ENCODE measurements at places on chromosomes 11 and 22.

GRCh38 chr11:77472991-77473800 is 698 bp downstream of the PAK1 start:
- DNase-seq: peak; percentile 36

DNA sequence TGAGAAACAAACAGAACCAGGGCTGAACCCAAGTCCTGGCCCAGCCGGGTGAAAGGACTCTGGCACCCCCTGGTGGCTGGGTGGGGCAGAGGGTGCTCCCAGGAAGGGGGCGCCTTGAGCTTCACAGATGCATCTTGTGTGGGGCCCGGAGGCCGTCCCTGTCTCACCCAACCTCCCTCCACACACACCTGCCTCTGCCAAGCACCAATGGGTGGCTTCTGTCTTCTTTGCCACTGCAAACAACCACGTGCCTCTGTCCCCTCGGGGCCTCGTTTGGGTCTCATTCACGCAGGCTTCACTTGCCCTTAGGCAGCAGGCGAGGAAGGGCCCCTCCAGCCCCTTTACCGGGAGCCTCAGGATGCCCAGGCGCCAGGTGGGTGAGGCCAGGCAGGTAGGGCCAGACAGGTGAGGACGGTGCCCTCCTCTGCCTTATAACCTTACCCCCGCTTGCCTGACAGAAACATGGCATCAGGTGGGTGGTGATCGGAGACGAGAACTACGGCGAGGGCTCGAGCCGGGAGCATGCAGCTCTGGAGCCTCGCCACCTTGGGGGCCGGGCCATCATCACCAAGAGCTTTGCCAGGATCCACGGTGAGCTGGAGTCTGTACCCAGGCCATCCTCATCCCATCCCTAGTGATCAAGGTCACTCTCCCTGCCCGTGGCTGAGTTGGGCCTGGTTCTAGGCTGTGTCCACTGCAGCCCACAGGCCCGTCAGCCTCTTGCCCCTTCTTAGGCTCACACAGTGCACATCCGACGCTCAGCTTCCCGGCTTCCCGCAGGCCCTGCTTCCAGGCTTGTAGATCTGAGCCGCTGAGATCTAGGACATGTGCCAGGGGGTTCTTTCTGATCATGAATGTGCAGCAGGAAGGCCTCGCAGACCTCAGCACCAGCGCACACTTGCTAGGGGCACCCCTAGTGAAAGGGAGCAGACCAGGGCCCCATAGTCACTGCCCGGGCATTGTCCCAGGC is 17.2 kb downstream of the POLR3H start:
- peak; percentile 71 for DNase-seq

- no peak for DNase-seq
Measured at GRCh38 chr22:43017525-43018460, 2.8 kb upstream of the PACSIN2 start.

DNA sequence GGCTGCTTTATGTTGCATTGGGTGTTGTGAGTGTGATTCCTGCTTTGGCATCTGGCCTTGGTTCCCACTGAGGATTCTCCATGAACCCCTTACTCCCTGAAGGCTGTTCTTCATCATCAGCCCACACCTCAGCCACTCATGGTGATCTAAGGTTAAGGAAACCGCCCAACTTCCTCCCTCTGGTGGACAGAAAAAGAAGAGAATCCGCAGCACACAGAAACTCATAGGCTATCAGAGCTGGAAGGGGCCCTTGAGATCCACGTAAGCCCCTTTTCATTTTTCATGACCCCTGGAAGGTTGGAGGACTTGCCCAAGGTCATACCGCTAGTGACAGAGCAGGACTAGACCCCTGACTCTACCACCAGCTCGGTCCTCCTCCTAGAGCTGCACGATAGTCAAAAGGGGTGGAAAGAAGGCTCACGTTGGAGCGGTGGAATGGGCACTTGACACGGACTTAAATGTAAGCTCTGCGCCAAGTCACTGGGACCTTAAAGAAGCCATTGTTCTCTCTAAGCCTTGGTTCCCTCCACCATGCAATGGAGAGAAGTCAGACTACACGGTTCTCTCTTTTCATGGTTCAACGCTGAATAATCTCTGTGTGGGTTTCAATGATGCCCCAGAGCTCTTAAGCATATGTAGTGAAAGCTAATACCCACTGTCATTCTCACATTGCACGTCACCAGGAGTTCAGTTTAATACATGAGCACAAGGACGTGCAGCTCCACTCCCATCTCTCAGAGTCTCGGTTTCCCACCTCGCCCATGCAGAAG is 83.6 kb upstream of the CRTAM start:
- DNase-seq: no peak

GRCh38 chr22:29798318-29798717 is 31.1 kb downstream of the UQCR10 start:
- no peak for DNase-seq

DNA sequence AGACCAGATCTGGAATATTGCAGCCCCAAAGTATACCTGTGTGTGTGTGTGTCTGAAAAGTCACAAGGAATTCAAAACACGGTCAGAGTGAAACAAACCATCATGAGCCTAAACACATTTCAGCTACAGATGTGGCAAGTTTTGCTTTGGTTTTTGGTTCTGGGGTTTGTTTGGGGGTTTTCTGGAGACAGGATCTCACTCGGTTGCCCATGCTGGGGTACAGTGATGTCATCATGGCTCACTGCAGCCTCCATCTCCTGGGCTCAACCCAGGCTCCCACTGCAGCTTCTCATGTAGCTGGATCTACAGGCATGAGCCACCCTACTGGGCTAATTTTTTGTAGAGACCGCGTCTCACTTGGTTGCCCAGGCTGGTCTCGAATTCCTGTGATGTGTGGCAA is 41.4 kb upstream of the PHF21A start:
- no peak for DNase-seq

DNA sequence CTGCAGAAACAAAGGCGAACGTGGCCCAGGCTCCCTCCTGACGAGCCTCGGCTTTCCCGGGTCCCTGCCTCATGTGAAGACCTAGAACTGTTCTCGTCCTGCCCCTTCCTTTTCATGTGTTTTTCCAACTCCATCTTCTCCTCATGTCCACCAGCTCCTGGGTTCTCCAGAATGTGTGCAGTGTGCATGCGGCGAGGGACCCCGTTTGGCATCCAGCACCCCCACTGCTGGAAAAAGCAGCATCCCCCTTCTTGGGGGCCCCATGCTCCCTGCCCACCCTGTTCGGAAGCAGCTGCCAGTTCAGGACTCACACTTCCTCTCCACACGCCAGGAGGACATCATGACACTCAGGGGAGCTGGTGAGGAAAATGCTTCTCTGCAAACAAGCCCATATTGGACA is 313.5 kb downstream of the BRD1 start:
- no peak for DNase-seq

DNA sequence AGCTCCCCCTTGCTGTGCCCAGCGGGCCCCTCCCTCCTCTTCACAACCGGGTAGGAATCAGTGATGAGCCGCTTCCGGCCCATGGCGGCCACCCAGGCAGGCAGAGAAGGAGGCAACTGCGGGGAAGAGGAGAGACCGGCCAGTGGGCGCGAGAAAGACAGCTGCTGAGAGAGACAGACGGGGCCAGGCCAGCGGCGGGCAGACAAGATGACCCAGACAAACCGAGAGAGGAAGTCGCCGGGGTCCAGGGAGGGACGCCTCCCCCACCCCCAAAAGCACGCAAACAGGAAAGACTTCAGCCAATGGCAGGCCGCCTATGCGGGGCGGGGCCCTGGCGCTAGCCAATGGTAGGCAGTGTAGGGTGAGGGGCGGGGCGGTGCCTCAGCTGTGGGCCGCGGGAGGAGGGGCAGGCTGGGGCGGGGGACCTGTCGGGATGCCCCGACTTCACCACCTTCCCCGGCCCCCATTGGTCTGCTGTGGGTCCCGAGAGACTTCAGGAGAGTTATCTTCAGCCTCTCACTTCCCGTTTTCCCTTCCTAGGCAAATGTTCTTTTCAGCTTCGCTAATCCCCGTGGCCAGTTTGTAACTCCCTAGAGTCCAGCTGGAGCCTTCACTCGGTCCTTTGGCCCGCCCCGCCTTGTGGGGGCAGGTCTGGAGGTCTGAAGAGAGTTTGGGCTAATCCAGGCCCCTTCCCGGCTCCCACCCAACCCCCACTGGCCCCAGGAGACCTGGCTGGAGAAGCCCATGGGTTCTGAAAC is at the start of gene POLD4:
Gene POLD4 (minus strand): TSS at position 230 of the 758 bp plus-strand sequence. CDS start 147 bp downstream, at position 83.
- peak; percentile 93 for DNase-seq

GRCh38 chr11:86726118-86726753 is 53.8 kb upstream of the ME3 start:
- DNase-seq: no peak

- DNase-seq: no peak
Measured at GRCh38 chr11:6438979-6439571, 1.7 kb downstream of the HPX start.

GRCh38 chr11:120532082-120532831 is 20.7 kb downstream of the GRIK4 start:
- DNase-seq: no peak

DNA sequence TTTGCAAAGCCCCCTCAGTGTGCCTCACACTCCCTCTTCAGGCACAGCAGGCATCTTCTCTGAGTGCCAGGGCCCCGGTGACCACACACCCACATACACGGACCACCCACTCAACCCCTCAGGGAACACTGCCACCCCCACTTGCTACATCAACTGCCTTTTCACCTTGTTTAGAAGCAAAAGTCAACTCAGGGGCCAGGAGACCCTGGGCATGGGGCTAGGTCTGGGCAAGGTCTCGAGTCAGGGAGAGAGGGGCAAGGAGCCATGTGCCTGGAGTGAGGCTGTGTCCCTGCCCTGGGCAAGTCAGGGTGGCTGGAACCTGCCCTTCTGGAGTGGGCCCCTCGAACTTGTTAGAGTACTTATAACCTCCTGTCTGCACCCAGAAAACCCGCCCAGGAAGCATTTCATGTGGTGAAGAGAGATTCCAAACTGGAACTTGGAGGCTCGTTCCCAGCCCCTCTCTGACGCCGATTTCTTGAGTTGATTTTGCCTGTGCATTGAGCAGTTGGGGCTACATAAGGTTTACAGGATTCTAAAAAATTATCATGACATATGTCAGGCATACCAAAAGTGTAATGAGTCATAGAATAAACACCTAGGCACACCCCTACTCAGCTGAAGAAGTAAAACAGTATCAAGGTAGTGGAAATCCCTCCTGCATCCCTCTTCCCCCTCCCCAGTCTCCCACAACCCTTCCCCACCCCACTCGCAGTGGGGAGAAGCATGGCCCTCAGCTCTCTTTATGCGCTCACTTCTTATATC is 74.3 kb downstream of the MYEOV start:
- no peak for DNase-seq

- DNase-seq: no peak
Measured at GRCh38 chr22:25210793-25211192, 8.6 kb upstream of the CRYBB2 start.

GRCh38 chr11:73249304-73249703 is 22.8 kb upstream of the P2RY6 start:
- no peak for DNase-seq

GRCh38 chr11:86940122-86940777 is 14.9 kb downstream of the FZD4 start:
- no peak for DNase-seq

GRCh38 chr11:11482730-11483129 is 129.7 kb upstream of the CSNK2A3 start:
- DNase-seq: no peak

- DNase-seq: no peak
Measured at GRCh38 chr11:110026858-110027626, 66.2 kb upstream of the ZC3H12C start.

DNA sequence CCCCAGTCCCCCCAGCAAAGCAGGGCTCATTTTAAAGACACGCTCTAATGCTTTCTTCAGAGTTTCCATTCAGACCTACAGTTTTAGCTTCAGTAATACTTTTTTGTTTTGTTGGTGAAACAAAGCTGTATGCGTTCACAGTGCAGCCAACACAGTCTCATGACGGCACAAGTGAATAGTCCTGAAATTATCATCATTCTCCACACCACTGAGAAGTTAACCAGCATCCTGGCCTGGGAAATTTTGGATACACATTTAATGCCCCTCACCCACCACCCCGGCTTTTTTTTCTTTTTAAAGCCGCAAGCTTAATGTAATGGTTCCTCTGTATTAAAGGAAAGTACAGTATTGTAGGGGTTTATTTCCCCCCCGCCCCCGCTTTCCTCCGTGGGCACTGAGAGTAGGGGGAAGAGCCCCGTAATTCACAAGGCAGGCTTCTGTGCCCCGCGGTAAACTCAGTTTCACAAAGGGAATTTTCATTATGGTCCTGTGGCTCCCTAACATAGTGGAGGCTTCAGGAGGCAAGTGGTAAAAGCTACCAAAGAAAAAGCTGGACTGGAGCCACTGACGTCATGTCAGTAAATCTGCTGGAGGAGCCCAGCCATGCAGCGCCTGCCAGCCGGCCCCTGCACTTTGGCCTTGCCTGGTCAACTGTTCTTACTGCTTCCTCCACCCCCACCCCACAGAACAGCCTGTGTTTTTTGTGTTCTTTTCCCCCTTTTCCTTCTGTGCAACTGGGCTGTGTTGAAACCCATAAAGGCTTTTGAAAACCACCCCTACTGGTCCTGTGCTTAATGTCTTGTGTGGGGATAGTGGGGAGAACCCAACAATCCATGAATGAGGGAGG is 18.2 kb downstream of the TEAD1 start:
- DNase-seq: no peak

GRCh38 chr22:47914481-47915097 is 1152.1 kb downstream of the TBC1D22A start:
- no peak for DNase-seq

DNA sequence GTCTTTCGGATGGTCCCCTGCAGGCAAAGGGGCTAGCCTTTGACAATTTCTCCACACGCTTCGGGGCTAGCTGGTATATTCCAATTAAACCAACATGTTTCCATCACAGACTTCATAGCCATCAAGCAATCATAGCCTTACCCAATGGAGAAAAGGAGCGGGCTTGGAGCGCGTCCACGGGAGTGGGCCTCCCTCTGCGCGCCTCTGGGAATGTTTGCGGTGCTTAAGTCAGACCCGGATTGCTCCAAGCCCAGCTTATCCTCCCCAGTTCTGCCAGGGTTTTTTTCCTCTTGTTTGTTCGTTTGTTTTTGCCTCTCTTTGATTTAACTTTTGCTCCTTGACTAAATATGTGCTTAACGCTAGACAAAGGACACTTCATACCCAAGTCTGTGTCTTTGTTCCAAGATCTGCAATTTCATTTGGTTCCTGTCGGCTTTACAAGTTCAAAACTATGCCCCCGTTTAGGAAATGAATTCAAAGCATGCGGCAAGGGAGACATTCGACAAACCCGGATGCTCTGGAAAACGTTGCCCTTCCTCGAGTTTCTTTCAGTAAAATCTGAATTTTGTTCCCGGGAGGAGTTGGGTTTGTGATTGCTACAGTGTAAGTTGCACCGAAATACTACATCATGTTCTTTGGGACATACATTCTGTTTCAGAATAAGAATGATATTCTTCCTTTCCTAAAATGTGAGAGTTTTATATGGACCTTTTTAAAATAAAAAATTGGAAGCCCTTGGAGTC is 1.0 kb upstream of the GLB1L2 start:
- DNase-seq: no peak

All from effector CD4-positive, alpha-beta T cell (primary cell).